ENCODE measurements at places on chromosomes 7 and 10. TPM values are rescaled to one million over a fixed set of nuclear protein-coding genes. Genes with fewer than 3 reads are reported as not detected.

Gene PTPRZ1
- not detected for total RNA-seq

Gene HOGA1
- total RNA-seq, result 0.32 TPM

Gene AQP1
- 19.5 TPM for total RNA-seq

Gene IKZF1
- total RNA-seq, result not detected

Gene RSPH10B2
- 0.05 TPM for total RNA-seq

Gene UFSP1
- 8.6 TPM for total RNA-seq

Measured in smooth muscle cell of the umbilical artery (primary cell).